ENCODE measurements at places on chromosomes 3 and 15.
A peak's percentile ranks its signal among the peaks of the same experiment; 100 is the strongest.

- peak; percentile 14 for DNase-seq
Observed at GRCh38 chr3:82641701-82642100, 880.3 kb upstream of the GBE1 start.

DNA sequence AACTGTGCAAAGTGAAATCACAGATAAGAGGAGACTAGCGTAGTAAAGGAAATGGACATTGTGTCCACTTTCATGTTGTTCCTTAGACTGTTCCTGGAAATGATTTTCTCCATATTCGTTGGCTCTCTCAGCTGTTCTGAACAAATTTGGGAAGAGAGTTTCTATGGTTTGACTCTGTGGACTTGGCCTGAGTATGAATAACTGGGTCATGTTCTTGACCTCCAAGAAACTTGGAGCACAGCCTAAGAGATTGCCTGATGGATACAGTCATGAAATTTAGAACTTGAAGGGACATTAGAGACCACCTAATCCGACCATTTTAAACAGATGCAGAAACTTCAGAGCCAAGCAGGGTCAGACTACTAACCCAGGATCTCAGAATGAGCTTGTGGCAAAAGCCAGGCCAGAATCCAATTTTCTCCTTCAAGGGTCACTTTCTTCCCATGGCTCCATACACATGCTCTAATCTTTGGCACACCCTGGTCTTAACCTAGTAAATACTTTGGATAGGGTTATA lies 430.4 kb downstream of the RBMS3 start:
- no peak for DNase-seq

DNA sequence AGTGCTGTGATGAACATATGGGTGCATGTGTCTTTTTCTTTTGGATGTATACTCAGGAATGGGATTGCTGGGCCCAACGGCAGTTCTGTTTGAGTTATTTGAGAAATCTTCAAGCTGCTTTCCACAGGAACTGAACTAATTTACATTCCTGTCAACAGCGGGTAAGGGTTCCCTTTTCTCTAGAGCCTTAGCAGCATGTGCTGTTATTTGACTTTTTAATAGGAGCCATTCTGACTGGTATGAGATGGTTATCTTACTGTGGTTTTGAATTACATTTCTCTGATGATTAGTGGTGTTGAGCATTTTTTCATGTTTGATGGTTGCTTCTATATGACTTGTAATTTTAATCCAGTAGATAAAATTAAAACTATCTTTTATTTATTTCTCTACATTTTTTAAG lies 1168.6 kb upstream of the ALCAM start:
- peak; percentile 52 for DNase-seq

DNA sequence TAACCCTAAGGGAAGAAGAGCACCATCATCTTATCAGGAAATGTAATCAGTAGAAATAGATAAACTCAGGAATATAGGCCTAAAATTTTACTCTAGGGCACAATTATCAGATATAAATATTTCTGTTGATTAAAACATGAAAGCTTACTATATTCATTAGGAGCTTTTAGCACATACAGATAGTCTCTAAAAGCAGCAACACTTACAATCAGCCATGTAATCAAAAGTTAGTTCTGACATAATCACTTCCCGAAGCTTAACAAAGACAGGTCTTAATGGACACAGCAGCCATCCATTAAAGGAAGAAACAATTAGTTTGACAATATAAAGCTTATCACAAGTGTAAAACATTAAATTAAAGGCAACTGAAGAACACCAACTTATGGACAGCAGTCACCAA lies 30.6 kb downstream of the DCLK3 start:
- DNase-seq, result no peak

Data from fibroblast of skin of abdomen (primary cell).